ENCODE measurements at places on chromosomes 5 and 9.

DNA sequence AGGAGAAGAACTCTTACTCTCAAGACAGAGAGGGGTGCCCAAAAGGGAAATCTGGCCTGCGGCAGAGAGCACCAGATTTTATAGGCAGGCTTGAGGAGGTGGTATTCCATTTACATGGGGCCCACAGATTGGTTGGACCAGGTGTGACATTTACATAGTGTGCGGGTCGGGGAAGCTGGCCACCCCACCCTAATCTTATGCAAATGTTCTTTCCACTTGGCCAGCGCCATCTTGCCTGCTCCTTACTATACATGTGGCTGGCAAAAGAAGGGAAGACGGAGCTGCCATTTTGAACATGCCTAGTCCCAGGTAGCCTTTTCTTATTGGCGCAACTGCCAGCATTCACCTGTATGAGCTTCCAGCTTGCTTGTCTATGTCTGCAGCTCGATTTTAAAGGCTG lies 34.8 kb downstream of the PLEKHG4B start:
- DNase-seq, result no peak

DNA sequence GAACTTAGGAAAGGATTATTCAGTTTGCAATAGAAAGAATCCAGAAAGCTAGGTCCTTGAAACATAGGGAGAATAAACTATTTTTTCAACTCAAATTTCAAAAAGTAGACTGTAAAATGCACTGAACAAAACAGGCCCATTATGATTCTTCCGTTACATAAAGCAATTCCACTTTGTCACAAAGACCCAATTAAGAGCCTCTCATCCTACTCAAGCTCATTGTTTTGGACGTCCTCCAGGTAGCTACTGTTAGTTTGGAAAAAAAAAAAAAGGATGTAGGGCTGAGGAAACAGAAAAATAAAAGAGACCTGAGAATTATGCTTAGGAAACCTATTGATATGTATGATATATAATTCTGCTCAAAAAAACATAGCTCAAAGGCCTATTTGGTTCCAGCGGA lies 74.0 kb downstream of the DIRAS2 start:
- no peak for DNase-seq

- peak; percentile 50 for DNase-seq
Measured at GRCh38 chr9:126514037-126514821, 99.5 kb upstream of the LMX1B start.

DNA sequence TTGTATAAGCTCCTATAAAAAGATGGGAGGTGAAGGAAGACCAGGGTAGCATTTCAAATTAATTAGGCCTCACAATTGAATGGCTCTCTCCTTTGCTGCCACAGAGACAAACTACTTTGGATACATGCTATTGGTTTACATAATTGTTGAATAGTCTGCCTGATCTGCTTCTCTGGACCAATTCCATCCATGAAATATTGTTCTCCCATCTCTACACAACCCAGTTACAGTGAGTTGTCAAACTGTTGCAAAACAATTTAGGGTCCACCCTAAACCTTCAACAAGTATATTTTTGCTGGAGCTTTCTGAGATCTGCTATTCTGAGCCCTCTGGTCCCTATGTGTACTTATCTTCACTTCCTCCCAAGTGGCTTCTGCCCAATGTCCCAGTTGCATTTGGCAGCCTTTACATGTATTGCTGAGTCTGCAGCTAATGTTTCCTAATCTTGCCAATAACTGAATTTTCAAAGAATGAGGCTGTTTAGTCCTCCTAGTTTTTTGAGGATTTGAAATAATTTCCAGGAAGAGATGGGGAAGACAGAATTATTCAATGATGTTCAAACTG lies 38.9 kb downstream of the AGTPBP1 start:
- DNase-seq, result no peak

DNA sequence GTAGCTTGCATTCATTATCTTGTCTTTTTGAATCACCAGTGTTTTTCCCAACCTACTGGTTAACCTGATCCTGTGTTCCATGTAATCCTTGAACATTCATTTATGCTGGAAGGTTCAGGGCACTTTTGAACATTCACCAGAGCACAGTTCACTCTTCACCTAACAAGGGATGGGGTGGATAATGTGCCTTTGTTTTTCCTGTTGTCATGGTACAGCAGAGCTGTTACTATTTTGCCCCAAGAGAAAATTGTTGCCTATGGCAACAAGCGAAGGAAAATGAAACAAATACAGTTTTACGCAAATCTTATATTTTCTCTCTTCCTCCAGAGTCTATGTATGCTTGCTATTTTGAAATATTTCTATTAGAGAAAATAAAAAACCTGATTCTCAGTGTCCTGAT lies 60.3 kb upstream of the RIOK2 start:
- DNase-seq, result no peak

- no peak for DNase-seq
Measured at GRCh38 chr9:69066955-69067354, 31.4 kb downstream of the FXN start.

DNA sequence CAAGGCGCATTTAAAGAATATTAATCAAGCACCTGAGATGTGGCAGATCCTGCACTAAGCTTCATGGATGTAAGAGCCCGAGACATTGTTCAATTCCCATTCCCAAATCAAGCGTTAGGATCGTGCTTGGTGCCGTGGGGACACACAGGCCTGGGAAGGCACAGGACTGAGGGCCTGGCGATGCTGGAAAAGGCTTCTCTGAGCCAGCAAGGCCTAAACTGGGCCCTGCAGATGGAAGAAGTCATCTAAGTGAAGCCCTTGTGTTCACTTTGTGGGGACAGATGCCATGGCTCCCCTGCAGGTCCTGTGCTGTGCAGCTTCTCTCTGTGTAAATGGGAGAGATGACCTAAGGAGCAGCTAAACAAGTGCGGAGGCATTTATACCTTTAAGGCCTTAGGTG lies 83.9 kb downstream of the LIFR start:
- no peak for DNase-seq

DNA sequence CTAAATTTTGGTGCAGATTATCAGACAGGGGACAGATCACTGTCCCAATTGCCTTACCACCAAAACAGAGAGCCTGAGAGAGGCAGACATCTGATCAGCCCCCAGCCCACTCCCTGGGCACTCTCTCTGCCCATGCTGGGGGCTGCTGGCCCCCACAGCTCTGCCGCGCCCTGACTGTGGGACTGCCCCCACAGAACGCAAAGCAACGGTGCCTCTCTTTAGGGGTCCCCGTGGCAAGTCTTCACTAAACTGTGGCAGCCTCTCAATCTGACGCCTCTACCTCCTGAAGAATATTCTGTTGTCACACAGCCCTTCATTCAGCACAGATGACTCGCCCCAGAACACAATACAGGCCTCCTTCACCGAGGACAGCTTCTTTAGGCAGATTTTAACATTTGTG lies 197.4 kb downstream of the ERCC6L2 start:
- no peak for DNase-seq

- no peak for DNase-seq
Measured at GRCh38 chr5:1111241-1111726, 579 bp downstream of the SLC12A7 start.

DNA sequence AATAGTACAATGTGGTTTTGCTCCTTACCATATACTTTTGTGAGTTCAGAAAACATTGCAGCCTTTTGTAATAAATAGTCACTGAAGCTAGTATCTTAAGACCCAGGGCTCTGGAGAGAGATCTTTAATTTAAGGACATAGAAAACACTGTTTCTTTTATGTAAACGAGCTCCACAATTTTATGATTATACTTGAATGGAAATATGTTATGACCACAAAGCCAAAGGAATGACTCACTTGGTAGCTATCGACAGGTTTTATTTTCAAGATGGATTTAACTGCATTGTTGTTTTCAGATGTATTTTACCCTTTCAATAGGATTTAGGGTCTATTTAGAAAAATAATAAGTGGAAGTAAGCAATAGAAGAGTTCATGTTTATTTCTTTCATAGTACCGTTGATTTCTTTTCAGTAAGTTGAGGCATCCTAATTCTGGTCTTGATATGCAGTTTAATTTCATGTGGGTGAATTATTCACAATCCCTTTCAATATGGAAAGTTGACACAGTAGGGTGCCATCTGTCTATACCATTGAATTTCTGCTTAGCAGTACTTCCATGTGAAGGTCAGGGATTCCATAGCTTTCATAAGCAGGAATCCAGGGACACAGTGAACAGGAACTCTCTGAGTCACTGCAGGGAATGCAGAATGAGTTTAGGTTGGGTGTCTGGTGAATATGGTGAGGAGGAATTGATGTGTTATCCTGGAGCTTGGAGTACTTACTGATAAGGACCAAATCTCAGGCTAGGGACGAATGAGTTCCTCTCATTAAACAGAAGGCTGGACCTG lies 157.6 kb downstream of the CD180 start:
- peak; percentile 80 for DNase-seq

GRCh38 chr5:96335873-96336272 lies 97.2 kb downstream of the PCSK1 start:
- DNase-seq, result no peak

DNA sequence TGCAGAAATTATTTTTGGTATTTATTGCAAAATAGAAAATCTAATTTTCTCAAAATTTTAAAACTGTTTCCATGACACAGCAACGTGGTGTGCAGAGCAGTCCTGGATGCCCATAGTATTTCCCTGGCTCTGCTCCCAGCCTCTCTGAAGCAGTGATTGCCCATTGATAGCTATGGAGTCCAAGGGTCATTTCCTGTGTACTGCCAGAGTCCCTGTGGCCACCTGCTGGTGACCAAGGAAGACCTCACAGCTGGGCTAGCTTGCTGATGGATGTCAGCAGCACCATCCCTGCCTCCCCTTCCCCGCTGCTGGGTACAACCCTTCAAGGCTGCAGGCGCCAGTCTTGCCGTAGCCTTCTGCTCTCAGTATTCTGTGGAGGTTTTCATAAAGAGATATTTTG lies 184.1 kb downstream of the DIRAS2 start:
- no peak for DNase-seq

- DNase-seq, result peak; percentile 51
Measured at GRCh38 chr5:2753452-2754420, 2.3 kb upstream of the IRX2 start.

GRCh38 chr5:150525781-150526180 lies 17.9 kb downstream of the NDST1 start:
- no peak for DNase-seq
